ENCODE measurements at places on chromosomes 7 and 10.

GRCh38 chr10:100650693-100651092, 94.7 kb upstream of the PAX2 start:
- no peak for DNase-seq

GRCh38 chr10:131075218-131075770, 236.2 kb downstream of the TCERG1L start:
- DNase-seq = no peak

GRCh38 chr7:18866359-18867036, 250.9 kb downstream of the TWIST1 start:
- peak; percentile 99 for DNase-seq

DNA sequence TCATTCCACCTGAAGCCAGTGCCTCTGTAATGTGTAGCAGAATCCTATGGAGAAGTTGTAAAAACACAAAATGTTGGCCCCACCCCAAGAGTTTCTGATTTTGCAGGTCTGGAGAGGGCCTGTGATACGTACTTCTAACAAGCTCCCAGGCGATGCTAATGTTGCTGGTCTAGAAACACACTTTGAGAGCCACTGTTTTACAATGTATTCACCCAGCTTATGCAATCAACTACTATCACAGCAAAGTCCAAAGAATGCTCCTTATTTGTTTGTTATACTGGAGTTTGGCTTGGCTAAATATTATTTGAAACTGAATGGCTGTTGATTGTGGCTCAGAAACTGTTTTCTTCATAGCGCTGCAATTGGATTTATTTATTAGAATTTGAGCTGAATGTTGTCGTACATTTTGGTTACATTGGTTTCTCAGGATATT, 44.3 kb downstream of the DNAJB9 start:
- no peak for DNase-seq

DNA sequence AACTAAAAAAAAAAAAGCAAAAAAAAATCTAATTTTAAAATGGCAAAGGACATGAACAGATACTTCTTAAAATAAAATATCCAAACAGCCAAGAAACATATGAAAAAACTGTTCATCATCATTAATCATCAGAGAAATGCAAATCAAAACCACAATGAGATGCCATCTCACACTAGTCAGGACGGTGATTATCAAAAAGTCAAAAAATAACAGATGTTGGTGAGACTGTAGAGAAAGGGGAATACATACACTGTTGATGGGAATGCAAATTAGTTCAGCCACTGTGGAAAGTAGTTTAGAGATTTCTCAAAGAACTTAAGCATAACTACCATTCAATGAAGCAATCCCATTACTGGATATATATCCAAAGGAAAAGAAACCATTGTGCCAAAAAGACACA, 30.2 kb downstream of the COBL start:
- no peak for DNase-seq

GRCh38 chr10:117553142-117553814, 10.7 kb downstream of the EMX2 start:
- DNase-seq = peak; percentile 58

- DNase-seq = no peak
Observed at GRCh38 chr7:90563286-90563685, 32.8 kb upstream of the CDK14 start.

DNA sequence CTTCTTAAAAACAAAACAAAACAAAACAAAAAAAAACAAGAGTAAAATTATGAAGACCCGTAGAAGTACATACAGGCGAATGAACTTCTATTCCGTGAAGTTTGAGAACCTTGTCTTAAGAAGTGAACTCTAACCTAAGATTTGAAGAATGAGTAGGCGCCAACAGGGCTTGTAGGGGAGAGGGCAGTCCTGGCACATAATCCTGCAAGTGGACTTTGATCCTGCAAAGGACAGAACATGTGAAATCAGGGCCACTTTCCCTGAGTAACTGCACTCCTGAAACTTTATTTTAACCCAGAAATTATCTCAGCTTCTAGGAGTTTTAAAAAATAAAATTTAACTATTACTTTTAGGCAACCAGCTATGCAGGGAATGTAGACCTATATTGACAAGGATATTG, 62.0 kb downstream of the GNAT3 start:
- no peak for DNase-seq

- DNase-seq = peak; percentile 66
Observed at GRCh38 chr7:68840991-68841390, 757.3 kb upstream of the AUTS2 start.

DNA sequence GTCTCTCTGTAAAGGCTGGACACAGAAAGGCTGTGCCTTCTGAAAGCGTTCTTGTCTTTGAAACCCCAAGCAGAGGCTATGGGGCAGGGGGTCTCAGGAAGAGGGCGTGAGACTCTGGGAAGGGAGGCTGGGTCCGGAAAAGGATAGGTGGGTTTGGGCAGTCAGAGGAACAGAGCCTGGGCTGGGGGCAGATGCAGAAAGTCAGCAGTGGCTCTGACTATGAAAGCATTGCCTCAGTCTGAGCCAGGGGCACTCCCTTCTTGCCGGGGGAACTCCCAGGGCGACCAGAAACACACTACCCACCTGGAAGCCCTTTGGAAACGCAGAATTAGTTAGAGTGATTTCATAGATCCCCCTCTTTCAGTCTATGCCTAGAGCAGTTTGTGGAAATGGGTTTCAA, 72.0 kb downstream of the VWA2 start:
- DNase-seq = no peak

DNA sequence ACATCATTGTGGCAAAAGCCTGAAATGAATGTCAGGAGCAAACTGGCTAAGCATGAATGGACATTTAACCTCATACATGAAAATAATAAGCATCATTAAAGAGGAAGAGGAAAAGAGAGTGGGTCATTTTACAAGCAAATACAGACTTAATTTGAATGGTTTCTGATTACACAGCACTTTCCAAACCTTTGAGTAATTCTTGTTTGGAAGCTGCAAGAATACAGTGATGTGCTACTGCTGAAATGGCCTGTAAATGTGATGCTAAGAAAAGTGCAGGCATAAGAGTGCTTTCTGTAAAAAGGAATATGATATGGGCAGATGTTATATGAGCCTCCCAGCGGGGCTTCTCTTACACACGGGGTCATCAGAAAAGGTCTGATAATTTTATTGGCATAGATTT, 30.2 kb downstream of the TAS2R16 start:
- no peak for DNase-seq

- DNase-seq = no peak
Observed at GRCh38 chr10:101284744-101285463, 55.6 kb upstream of the LBX1 start.

- DNase-seq = no peak
Observed at GRCh38 chr10:30589441-30589840, 40.1 kb downstream of the LYZL2 start.

- no peak for DNase-seq
Observed at GRCh38 chr10:5958675-5959074, 18.7 kb downstream of the IL15RA start.

DNA sequence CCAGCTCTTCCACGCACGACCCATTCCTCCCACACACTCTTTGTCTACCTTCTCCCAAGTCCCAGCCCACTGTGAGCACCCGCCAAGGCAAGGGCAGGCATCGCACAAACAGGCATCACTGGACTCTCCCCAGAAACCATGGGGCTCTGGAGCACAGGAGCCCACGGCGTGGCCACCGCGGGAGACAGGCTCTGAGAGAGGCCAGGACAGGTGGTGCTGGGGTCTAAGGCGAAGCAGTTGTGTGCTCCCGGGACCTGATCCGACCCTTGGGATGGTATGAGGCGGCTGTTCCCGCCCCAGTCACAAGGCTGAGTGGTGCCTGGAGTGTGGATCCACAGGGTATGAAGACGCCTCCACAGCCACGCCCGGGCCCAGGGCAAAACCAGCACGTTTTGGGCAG, 156.9 kb downstream of the MAD1L1 start:
- DNase-seq = no peak

GRCh38 chr10:125206623-125207022, 46.3 kb upstream of the CTBP2 start:
- peak; percentile 46 for DNase-seq

GRCh38 chr10:23399701-23400144, 39.2 kb upstream of the OTUD1 start:
- DNase-seq = peak; percentile 83

- DNase-seq = no peak
Observed at GRCh38 chr10:123792248-123792978, 99.2 kb downstream of the CPXM2 start.

- DNase-seq = no peak
Observed at GRCh38 chr10:120396228-120396627, 60.8 kb upstream of the PLPP4 start.

- DNase-seq = no peak
Observed at GRCh38 chr7:130187360-130187759, 17.8 kb downstream of the TMEM209 start.

DNA sequence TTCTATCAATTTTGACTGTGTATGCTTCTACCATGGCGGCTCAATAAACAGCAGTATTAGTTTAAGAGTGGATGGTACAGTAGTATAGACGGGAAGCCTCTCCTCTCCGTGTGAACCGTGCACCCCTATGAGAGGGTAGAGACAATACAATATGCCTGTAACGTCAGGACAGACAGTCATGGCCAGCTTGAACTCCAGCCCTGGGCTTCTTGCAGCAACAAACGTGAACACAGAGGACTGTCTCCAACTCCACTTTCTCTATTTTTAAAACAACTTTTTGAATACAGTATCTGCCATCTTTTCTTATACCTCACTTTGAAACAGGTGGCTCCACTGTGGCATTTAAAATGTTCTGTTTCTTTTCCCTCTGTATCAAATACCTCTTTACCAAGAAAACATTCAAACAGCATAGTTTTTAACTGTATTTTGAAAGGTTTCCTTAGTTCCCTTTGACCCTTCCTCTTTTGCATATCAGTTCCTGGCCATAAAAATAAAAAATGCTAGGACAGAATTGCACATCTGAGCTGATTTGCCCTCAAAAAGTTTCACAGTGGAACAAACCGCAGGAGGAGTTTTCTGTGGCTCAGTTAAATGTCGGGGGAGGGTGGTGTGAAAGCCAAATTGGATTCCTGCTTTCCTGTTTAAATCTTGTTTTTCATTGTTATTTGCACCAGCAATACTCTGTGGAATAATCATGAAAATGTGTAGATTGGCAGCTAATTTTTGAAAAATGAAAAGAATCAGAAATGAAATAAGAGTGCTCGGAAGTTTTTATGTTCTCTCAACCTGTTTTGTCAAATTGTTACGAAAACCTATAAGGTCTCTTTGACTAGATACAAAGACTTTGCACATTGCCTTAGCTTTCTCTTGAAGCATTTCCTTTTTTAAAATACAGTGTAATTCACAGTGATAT, 8.0 kb downstream of the IKZF1 start:
- no peak for DNase-seq

- DNase-seq = no peak
Observed at GRCh38 chr7:123939784-123940183, 14.7 kb downstream of the SPAM1 start.

GRCh38 chr7:87152897-87153641, 816 bp downstream of the DMTF1 start:
- peak; percentile 20 for DNase-seq

GRCh38 chr10:3783682-3784432, 1.2 kb downstream of the KLF6 start:
- DNase-seq = peak; percentile 86

GRCh38 chr10:108078263-108078662, 913.8 kb upstream of the SORCS1 start:
- no peak for DNase-seq

DNA sequence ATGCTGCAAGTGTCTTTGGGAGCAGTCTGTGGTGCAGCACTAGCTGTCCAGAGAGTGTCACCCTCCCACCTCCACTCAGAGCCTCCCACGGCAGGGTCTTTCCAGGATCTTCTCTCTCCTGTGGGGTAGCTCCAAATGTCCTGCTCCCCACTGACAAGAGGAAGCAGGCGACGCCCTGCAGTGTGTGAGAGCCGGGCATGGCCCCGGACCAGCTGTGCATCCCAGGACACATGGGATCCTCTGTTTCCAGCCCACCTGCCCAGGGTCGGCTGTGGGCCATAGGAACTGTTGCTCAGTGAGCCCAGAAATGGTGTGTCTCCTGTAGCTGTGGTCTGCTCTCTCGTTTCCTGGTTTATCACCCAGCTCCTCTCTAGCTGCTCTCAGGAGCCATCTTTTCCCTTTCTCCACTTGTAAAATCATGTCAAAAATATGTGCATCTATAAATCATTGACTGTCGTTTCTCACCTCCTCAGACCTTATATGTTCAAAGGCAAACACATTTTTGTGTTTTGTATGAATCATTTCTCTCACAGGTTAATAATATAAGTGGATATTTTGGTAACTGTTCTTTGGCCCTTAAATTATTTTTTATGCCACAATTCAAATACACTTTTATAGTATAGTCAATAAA, 74.9 kb downstream of the VWC2 start:
- DNase-seq = peak; percentile 0

DNA sequence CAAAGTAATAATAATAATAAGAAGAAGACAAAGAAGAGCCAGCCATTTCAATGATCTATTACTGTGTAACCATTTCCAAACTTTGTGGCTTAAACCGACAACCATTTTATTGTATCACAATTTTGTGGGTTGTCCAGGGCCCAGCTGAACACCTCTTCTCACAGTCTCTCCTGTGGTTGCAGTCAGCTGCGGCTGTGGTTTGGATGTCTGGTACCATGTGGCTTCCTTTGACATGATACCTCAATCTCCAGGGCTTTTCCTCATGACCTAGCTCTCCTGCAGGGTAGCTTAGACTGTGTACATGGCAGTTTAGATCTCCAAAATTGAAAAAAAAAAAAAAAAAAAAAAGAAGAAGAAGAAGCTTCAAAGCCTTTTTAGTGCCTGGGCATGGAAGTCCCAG, 72.6 kb upstream of the NFKB2 start:
- peak; percentile 23 for DNase-seq

DNA sequence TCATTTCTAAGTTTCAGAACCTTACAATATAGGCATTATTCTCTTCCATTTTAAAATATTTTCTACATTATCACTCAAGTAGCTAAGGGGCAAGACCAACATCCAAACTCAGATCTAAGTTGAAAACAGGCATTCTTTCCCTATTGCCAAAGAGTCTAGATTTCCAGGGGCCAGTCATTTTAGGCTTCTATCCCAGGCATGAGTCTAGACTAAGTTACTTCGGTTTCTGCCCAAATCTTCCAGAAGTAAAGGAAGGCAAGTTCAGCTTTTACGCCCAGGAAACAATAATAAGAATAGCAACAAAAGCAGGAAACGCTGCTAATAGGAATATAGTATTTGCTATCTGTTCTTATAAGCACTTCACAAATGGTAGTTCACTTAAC, 189.9 kb downstream of the DGKI start:
- DNase-seq = no peak

DNA sequence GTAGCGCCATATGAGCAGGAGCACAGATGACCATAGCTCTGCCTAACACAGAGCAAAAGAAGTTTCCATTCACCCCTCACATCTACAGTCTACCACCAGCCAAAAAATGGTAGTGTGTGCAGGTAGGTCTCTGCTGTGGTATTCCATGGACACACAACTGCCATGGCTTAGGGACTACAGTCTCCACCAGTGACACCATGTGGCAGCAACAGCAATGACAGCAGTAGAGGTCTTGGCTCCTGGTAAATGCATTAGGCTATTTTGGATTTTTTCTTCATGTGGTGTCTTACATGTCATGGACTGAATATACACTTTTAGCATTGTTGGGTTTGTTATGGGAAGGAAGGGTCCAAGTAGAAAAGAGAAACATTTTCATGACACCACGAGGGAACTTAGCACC, 70.1 kb upstream of the CABCOCO1 start:
- peak; percentile 31 for DNase-seq

GRCh38 chr10:95242581-95243317, 48.1 kb downstream of the PDLIM1 start:
- DNase-seq = peak; percentile 53

Measured in fibroblast of skin of right biceps (primary cell).